ENCODE measurements at places on chromosomes 4 and X.

GRCh38 chr4:174225349-174226049 is 58.0 kb downstream of the FBXO8 start:
- no peak for DNase-seq

DNA sequence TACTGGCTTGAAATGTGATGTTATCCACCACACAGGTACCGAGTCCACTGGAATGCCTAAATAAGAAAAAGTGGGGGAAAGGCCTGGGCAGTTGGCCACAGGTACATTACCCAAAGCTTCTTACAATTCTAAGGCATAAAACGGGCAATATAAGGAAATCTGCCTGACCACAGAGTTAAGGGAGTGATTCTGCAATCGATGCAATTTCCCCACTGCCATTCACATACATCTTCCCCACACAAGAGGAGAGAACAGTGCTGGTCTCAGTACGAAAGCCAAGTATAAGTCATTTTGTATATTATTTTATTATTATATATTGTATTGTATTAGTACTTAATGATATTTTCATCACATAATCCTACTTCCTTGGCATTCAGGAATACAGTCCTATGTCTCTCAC is 30.6 kb downstream of the RFC1 start:
- DNase-seq: no peak

DNA sequence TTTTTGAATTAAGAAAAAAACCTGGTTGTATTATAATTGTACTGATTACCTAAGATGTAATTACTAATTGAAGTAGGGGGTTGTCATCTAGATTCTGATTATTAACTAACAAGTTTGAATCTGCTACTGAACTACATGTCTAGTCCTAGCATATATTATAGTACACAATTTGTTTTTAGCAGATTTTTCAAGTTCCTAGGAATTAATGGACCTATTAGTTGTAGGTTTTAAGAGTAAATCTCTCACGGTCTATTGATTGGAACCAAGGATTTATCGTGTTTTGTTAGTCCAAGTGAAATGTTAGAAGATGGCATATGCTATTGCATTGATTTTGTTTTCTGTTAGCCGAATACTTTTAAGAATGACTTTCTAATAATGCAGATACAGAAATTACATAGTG is 20.8 kb downstream of the PTPN13 start:
- no peak for DNase-seq

- DNase-seq: no peak
Measured at GRCh38 chr4:36038491-36038890, 205.8 kb downstream of the ARAP2 start.

Data from left hindlimb (tissue), 1 donor.